ENCODE measurements at places on chromosomes 7 and 10.
A peak's percentile ranks its signal among the peaks of the same experiment; 100 is the strongest.

GRCh38 chr10:25232204-25232603 is 57.4 kb downstream of the GPR158 start:
- DNase-seq = no peak

DNA sequence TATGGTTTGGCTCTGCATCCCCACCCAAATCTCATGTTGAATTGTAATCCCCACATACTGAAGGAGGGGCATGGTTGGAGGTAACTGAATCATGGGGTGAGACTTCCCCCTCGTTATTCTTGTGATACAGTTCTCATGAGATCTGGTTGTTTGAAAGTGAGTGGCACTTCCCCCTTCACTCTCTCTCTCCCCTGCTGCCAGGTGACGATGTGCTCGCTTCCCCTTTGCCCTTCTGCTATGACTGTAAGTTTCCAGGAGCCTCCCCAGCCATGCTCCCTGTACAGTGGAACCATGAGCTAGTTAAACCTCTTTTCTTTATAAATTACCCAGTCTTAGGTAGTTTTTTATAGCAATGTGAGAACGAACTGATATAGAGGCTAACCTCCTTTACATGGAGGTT is 16.6 kb downstream of the PLPP4 start:
- DNase-seq = no peak

DNA sequence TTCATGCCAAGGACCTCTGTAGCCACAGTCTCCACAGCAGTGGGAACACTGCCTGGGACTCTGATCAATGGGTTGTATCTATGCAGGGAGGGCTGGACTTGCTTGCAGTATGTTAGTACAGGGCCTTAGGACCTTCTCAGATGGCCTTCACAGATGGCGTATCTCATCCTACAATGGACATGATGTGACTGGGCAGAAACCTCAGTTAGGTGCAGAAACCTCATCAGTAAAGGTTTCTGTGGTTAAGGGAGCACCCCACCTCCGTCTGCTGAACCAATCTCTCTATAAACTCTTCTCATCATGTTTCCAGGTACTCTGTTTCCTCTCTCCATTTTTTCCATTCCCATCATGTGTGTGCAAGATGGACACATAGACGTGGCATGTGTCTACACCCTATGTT is 154.9 kb downstream of the EVX1 start:
- no peak for DNase-seq

DNA sequence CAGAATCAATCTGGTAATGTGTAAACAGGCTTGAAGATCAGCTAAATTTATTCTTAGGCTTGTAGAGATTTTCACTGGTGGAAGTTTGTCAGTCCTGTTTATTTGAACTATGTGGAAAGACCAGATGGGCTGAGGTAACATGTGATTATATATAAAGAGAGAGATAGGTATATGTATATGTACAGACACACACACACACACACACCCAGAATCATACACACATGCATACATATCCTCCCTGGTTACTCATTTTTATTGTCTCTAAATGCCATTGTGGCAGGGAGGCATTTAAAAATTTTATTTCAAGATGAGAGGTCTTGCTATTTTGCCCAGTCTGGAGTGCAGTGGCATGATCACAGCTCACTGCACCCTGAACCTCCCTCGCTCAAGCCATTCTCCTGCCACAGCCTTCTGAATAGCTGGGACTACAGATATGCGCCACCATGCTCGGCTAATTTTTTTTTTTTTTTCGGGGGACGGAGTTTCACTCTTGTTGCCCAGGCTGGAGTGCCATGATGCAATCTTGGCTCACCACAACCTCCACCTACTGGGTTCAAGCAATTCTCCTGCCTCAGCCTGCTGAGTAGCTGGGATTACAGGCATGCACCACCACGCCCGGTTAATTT is 78.1 kb upstream of the CYTH3 start:
- no peak for DNase-seq

GRCh38 chr7:98921608-98922372 is 43.5 kb downstream of the TRRAP start:
- no peak for DNase-seq

DNA sequence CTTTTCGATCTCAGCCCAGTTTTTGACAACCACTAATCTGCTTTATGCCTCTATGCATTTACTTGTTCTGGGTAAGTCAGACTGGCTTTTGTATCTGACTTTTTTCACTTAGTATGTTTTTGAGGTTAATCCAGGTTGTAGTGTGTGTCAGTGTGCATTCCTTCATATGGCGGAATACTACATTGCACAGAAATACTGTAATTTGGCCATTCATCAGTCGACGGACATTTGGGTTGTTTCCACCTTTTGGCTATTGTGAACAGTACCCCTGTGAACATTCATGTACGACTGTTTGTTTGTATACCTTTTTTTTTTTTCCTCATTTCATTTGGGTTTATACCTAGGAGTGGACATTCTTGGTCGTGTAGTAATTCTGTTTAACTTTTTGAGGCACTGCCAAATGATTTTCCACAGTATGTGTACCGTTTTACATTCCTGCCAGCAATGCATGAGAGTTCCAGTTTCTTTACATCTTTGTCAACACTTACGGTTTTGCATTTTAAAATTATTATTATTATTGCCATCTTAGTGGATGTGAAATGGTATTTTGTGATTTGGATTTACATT is 57.4 kb downstream of the MKLN1 start:
- DNase-seq = no peak

- DNase-seq = no peak
These were observed 341.2 kb downstream of the GLRX3 start for GRCh38 chr10:130477360-130477759.

GRCh38 chr10:97037365-97038361 is 148.1 kb downstream of the SLIT1 start:
- peak; percentile 37 for DNase-seq

DNA sequence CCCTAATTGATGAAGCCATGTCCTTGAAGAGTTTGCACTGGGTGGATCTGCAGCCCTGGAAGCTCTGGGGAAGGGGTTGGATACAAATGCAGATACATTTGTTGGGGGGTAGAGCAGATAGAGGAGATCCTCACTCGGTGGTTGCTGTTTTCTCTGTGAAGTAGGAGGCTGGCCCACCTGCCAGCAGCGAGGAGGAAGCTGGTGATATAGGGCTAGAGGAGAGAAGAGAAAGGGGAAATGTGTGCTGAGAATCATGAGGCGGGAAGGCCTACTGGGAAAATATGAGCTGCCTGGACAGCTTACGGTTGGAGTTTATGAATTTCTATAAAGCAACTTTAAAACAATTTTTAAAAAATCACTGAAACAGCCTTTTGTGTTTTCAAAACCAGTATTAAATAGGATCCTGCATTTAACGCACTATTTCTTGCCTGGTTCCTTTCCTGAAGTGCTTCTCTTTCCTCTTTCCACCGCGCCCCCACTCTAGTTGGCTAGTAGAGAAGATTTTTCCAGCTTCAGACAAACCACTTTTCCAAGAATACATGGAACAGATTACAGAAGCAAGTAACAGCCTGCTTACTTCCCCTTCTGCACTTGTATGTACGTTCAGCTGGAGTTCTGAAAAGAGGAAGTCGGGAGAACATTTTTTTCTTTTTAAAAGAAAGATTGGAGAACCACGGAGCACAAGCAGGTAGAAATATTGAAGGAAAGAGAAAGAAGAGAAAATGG is 100.6 kb upstream of the GLCCI1 start:
- no peak for DNase-seq

DNA sequence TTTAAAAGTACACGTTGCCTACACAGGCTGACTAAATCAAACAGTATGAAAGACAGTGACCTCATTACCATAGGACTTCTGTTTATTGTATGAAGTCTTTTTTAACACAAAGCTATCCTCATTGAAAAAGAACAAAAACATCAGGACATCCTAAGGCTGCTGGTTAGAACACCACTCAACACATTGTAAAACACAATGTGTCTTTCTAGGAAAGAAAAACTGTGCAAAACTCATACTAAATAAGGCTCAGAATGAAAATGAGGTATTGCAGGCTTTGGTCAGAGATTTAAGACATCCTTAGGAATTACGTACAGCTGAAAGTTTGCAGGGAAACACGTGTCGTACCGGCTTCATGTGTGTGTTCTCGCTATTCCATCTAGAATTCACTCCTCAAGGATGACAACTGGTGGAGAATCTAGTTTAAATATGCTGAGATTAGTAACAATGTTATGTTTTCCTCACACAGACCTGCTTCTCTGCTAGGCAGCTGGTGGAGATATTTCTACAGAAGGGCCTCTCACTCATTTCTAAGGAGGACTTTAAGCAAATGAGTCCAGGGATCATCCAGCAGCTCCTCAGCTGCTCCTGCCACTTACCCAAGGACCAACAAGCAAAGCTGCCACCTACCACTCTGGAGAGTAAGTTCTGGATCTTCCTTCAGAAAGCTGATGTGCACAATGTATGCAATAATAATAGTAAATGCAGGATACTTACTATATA is 29.3 kb downstream of the SLC39A12 start:
- no peak for DNase-seq

DNA sequence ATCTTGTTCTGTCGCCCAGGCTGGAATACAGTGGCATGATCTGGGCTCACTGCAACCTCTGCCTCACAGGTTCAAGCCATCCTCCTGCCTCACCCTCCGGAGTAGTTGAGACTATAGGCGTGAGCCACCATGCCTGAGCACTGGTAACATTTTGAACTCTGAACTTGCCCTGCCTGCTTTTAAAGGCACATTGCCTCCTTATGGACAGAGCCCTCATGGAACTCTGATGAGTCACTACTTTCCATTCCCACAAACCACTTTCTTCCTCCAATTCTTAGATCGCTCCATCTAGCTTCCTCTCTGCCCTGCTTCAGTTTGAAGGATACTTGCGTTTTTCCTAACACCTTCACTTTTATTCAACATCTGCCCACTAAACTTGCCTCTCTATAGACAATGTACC is 38.1 kb downstream of the PRPS1L1 start:
- no peak for DNase-seq

DNA sequence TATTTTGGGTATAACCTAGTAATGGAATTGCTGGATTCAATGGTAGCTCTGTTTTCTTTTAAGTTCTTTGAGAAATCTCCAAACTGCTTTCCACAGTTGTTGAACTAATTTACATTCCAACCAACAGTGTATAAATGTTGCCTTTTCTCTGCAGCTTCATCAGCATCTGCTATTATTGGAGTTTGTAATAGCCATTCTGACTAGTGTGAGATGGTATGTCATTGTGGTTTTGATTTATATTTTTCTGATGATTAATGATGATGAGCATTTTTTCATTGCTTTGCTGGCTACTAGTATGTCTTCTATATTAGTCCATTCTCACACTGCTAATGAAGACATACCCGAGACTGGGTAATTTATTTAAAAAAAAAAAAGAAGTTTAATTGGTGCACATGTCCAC is 248.6 kb upstream of the MAGI2 start:
- no peak for DNase-seq

DNA sequence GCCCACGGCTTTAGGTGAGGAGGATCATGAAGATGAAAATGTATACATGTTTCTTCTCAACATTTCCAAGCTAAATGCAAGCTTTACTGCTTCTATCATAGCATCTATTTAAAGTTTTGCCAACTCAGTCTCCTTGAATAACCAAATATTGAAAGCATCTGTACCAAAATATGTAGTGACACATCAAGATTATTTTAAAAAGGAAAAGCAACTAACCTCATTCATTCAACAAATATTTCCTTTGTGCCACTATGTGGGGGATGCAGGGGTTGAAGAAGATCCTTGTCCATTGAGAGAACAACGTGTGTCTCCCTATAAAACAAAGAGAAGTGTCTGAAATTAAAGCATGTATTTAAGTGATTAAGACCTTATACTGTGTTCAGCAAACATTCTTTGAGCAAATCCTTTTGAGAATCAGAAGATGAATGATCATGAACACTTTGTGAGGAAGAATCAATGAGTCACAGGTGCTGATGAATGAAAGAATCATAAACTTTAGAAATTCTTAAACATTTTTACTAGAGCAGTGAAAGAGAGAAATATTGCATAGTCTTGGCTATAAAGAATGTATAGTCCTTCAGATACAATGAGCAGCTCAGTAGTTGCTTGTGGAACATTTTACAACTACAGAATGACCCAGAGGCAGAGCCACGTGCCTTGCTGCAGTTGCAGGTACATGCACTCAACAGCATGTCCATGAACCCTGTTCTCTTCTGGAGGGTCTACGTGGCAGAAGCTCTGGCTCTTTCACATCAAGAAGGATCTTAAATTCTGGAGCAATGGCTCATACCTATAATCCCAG is 13.9 kb downstream of the TAS2R60 start:
- DNase-seq = no peak

- no peak for DNase-seq
These were observed 868 bp downstream of the EMX2 start for GRCh38 chr10:117543225-117544003.

DNA sequence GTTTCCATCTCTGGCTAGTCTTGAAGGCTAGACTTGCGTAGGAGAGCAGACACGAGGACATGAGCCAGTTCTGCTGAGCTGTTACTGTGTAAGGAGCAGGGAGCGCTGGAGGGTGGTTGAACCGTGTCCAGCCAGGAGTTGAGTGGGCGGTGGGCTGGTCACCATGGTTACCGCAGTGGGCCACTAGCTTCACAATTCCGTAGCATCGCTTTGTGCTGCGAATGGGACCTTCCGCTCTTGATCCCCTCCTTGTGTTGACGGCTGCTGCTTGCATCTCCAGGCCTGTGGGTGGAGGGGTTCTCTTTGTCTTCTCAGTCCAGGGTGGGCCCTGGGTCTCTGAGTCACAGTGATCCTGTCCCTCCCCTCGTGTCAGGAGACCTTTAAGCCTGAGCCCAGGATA is 49.4 kb upstream of the OCM start:
- no peak for DNase-seq

- no peak for DNase-seq
These were observed 214.4 kb upstream of the CELF2 start for GRCh38 chr10:10803278-10803677.

GRCh38 chr7:100444311-100445278 is 8.3 kb upstream of the PPP1R35 start:
- no peak for DNase-seq

GRCh38 chr7:50664937-50665336 is 99.7 kb upstream of the DDC start:
- DNase-seq = no peak

GRCh38 chr7:41491883-41492471 is 210.9 kb downstream of the INHBA start:
- no peak for DNase-seq

DNA sequence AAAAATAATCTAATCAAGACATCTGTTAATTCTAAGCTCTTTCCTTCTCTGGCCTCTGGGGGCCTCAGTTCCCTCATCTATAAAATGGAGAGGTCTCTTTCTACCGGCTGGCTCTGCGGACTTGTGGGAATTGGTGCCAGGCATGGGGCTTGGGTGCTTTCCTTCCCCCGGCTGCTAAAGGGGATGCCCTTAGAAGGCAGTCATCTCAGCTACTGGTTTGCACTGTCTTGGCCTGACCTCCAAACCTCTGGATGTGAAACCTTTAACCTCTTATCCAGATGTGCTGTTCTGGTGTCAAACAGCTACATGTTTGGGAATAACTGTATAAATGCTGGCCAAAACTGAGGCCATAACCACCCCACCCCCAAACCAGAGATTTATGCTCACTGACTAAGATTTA is 320.0 kb downstream of the RPS24 start:
- no peak for DNase-seq

All from stimulated activated CD8-positive, alpha-beta memory T cell treated with anti-CD3 and anti-CD28 coated beads, Interleukin-4, amount 100 ng/mL, for 1 hour (primary cell).